ENCODE measurements at places on chromosomes 11 and 22.
A peak's percentile ranks its signal among the peaks of the same experiment; 100 is the strongest.

DNA sequence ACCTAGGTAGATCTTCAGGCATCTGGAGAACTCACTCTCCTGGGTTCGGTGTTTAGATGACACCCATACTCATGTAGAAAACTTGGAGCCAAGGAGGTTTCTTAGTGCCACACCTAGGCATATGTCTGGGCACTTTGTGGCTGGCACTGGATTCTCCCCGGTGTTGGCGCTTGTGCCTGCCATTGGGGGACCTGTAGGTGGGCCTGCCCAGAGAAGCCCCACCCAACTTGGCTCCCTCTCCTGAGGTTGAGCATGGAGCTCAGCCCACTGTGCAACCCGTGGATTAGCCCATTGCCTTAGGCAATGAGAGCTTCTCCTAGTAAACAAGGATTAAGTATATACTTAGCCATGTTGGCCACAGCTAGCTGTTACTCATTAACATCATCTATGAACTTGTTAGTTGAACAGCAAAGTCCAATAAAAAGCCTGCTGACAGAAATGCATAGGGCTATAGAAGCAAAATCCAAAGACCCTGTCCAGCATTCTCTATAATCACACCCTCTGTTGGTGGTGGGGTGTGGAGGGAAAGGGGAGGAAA is 335.5 kb upstream of the CHORDC1 start:
- no peak for DNase-seq

DNA sequence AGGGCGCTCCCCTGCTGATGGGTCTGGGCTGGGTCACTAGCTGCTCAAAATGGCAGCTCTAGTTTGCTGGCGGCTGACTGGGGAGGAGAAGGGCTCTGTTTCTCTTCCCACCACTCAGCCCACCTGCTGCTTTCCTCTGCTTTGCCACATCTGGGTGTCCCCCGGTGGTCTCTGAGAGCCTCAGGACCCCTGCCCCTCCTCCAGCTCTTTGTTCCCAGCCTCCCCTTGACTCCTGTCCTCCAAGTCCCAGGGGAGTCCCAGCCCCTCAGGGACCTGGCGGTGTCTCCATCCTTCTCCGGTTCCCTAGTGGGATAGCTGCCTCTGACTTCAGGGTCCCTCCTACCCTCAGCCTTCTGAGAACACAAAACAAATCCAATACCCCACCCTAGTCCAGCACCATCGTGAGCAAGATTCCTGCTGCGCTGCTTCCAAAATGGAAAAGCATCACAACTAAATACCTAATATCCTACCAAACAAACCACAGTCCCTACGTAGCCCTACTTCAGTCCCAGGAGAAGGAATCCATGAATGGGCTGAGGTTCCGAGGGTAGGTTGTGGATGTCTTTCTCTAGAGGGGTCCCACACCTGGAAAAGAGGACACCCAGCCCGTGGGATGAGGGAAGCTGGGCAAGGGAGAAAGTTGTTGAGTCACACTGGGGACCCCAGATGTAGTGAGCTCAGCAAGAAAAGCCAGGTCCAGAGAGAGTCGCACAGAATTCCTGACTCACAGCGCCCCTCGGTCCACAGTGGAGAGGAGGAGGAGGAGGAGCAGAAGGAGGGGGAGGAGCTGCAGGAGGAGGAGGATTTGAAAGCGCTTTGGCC is 45.0 kb upstream of the NNMT start:
- DNase-seq = no peak

DNA sequence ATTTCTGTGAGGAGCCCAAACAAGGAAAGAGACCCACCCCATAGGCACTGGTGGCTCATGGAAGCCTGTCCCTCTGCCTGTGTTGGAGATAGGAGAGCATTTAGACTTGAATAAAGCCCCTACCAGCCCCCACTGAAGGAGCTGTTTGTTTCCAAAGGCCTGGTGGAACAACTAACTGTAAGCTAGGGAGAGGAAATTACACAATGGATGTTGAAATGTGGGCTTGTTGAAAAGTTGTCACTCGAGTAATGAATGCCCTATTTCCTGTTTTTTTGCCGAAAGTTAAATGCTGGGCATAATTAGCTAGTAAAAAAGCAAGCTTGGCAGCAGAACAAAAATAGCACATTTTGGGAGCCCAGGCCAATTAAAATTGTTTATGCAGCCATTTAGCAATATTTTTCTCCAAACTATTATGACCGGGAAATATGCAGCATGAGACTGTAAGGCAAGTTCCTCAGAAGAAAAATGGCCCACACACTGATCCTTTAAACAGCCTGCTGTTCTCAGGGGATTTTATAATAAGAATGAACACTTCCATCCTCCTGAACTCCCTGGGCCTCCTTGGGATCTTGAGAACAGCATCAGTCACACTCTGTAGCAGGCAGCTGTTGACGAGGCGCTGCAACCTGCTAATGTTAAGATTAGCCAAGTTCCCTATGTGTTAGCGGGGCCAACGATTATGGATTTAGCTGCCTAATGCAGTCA is 38.6 kb upstream of the LMO2 start:
- peak; percentile 46 for DNase-seq

- DNase-seq = no peak
Observed at GRCh38 chr11:121869478-121869877, 246.5 kb downstream of the BLID start.

- no peak for DNase-seq
Observed at GRCh38 chr11:130006929-130007328, 4.3 kb upstream of the PRDM10 start.

- no peak for DNase-seq
Observed at GRCh38 chr22:38950527-38951295, 6.7 kb upstream of the APOBEC3A start.

GRCh38 chr11:86395061-86395551 is 20.4 kb downstream of the CCDC81 start:
- peak; percentile 33 for DNase-seq

- no peak for DNase-seq
Observed at GRCh38 chr22:36326178-36327161, 61.3 kb downstream of the MYH9 start.

DNA sequence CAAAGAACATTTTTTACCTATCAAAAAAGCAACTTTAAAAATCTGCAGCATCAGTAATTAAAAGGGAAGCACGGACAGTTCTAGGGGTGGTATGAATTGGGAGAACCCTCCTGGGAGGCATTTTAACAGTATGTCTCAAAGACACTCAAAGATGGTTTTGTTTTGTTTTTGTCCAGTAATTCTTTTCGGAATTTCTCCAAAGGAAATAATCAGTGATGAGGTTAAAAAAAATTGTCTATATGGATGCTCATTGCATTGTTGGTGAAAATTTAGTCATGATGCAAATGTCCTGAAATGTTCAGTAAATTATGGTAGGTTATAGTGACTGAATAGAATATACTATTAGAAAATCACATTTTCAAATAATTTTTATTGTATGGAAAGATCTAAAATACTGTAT is 115.1 kb downstream of the ATXN10 start:
- no peak for DNase-seq
